GM10248 (cell line): ENCODE measurements at places on chromosomes 4 and X.

DNA sequence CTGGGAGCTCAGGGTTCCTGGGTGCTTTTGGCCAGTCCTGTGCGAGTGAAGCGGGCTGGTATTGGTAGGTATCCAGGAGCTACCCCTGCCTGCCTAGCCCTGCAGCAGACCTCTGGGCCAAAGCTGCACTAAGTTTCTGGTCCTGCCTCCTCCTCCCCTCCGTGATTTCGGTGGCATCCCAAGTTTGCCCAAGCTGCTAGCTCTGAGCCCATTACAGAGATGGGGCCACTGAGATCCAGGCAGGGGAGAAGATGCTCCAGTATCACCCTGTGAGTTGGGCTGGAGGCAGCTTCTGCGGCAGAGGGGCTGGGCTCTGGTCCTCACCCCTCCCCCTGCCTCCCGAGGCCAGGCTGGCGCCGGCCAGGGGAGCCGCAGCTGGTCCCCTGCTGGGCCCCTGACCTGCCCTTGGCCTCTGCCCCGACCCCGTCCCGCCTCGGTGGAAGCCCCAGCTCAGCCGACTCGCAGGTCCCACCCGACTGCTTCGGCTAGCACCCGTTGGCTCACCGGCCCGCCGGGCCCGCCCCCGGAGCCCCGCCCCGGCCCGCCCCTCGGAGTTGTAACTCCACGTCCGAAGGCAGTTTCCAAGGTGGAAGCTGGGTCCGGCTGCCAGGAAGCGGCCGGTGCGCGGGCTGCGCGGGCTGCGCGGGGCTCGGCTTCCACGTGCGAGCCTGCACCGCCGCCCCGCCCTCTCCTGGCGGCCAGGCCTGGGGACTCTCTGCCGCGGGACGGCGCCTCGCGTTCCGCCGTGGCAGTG is at the start of gene DUSP9:
DUSP9 (plus strand) TSS at position 584 of the 754 bp plus-strand sequence. CDS start 751 bp downstream, outside the sequence.
- no peak for DNase-seq

DNA sequence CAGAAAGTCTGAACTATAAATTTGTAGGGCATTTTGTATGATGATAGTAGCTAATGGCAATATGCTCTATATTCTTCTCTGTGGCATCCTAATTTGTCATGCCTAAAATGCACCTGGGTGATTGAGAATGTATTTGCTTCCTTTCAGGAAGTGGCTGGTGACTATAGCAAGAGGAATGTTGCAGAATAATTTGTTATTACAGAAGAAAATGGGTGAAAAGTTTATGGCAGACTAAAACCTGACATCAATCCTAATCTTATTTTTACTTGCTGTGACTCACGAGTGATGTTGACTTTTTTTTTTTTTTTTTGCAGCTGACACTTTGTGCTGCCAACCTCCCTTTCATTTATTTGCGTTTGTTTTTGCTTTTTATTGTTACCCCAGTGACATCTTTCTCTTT is 141.1 kb downstream of the MSL3 start:
- no peak for DNase-seq

DNA sequence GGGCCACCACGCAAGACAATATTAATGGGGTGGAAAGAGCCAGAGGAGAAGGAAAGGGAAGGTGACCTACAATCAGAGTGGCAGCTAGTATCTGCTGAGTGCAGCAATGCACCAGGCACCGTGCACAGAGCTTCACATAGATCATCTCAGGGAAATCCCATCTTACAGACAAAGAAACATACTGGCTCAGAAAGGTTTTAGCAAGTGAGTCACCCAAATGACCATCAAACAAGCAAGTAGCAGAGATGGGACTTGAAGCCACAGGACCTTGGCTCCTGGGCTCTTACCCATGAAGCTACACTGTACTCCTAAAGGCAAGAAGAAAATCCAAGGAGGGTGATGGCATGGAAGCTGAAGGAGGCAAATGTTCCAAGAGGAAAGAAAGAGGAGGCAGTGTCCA is 6.8 kb downstream of the ANXA5 start:
- no peak for DNase-seq

DNA sequence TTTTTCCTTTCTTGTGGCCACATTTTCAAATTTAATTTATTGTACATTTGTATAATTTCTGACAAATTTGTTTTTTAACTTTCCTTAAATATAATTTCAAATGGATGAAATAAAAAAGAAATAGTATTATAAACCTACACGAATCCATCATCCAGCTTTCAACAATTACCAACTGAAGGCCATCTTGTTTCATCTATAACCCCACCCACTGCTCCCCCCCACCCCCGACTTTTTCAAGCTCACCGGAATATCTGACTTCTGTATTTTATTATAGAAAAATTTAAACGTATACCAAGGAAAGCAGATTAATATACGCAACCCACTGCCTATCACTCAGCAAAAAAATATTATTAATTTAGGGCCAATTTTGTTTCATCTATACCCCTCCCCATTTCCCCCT is 1.1 kb downstream of the MORF4L2 start:
- DNase-seq = no peak

GRCh38 chr4:157701695-157701994 is 471.2 kb downstream of the GASK1B start:
- no peak for DNase-seq

- DNase-seq = no peak
These were observed 116.1 kb downstream of the REELD1 start for GRCh38 chr4:146330392-146330791.

DNA sequence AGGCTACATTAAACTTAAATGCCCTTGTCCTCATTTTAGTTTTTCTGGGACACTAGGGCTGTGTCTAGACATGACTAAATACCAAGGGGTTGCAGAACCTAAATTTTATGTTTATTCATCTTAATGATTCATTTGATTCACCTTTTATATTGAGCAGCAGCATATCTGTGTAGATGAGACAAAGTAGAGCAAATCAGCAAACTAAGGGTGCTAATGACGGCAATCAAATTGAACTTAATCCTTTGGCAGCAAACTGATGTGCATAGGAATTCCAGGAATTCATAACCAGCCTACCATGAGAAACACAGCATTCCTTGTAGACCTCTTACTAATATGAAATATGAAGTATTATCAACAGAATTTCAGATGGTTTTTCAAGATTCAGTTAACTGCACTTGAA is 25.1 kb downstream of the EPHA5 start:
- DNase-seq = no peak

- no peak for DNase-seq
These were observed 119.2 kb upstream of the GRID2 start for GRCh38 chr4:92184566-92184965.

DNA sequence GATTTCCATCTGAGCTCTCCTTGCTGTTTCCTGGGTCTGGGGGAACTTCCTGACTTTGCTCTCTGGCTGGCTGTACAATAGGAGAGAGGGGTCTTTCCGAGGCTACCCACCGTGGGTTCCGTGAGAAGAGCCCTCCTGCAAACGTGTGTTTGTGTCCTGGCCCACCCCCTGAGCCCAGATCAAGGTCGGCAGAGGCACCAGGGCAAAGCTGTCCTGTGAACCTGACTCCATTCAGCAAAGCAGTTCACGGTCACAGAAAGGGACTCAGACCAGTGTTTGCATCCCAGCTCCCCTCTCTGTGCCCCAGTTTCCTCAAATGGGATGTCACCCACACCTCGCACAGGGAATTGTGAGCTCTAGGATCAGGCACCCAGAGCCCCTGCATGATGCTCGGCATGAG is 97.3 kb upstream of the PSAPL1 start:
- DNase-seq = no peak

GRCh38 chrX:153726286-153727122 is 1.8 kb downstream of the ABCD1 start:
- DNase-seq = peak; percentile 83

DNA sequence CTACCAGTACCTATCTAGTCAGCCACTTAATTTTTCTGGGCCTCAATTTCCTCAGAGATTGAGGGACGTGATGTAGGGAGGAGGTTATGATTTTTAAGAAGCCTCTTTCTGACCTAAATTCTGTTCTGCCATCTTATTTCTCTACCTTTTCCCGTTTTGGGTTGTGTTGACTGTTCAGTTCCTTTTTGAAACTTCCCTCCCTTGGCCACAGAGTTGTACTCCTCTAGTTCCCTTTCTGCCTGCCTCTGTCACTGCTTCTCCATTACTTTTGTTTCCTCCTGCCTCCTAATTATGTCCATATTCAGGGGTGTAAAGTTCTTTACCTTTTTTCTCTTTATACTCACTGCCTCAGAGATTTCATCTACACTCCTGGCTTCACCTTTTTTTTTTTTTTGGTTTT is 25.4 kb downstream of the CLCN5 start:
- no peak for DNase-seq

DNA sequence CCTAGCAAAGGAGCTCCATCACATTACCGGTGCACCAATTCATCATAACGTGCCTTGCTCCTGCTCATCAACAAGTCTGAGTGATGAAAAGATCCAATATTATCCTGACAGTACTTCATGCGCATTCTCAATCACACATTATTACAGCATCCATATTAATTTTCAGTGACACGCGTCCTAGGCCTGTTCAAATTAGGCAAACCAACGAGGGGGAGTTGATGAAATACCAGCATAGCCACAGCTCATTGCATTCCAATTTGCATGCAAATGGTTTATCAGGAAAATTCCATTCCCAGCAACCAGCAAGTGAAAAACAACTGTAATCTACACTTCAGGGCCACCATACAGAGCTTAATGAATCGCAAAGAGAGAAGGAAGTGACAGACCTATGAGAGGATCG is 236.9 kb downstream of the DCLK2 start:
- DNase-seq = no peak

DNA sequence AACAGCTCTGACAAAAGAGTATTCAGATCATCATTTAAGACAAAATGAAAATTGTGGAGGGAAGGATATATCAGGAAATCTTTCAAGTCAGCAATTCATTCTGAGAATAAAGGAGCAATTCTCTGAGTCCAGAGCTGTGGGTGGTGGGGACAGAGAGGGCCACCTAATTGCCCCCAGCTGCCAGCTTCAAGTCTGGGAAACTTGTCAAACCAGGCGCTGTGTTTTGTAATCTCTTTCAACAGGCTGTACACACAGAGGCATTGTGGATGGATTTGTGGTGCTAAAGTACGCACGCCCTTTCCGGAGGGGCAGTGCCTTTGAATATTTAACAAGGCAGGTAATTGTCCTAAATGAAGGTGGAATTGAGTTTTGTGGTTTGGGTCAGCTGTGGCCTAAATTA is 591.1 kb upstream of the BOD1L1 start:
- no peak for DNase-seq

GRCh38 chr4:151105454-151106032 is 6.1 kb downstream of the RPS3A start:
- no peak for DNase-seq

- DNase-seq = no peak
These were observed 1149.7 kb downstream of the STPG2 start for GRCh38 chr4:96993560-96993959.

DNA sequence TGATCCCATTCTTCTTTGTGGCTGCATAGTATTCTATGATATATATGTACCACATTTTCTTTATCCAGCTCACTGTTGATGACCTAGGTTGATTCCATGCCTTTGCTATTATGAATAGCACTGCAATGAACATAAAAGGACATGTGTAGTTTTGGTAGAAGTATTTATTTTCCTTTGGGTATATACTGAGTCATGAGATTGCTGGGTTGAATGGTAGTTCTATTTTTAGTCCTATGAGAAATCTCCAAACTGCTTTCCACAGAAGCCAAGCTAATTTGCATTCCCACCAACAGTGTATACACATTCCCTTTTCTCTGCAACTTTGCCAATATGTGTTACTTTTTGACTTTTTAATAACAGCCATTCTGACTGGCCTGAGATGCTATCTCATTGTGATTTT is 278.3 kb downstream of the PCDH18 start:
- DNase-seq = no peak

- no peak for DNase-seq
These were observed 5.6 kb upstream of the ADD1 start for GRCh38 chr4:2837904-2838496.

DNA sequence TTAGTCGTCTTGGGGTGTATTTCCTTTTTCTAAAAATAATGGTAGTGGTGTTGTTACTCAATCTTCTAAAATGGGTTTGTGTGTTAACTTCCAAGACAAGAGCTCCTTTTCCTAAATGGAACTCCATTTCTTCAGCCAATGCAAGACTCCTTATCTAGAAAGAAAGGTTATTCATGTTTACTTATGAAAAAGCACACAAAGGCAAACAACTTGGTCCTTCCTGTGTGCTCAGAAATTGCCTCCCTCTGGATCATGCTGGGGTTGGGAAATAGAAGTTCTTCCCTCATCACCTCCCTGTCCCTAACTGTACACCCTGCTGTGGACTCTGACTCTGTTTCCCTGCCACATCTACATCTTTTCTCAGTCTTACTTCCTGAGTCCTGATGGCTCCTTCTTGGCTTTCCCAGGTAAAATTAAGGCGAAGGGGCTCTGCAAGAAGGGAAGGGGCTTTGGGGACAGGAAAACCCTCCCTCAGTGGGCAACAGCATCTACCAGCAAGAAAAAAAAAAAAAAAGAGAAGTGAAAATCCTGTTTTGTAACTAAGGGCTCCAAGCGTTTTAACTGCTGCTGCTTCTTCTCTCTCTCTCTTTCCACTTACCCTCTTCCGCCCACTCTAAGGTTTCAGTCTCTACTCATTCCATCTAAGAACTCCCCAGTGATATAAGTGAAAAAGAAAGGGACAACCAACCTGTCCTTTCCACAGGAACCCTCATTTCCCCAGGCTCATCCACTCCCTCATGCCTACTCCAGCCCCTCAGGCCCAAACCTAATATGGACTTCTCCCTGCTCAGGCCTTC is 19.8 kb upstream of the TASL start:
- peak; percentile 56 for DNase-seq

DNA sequence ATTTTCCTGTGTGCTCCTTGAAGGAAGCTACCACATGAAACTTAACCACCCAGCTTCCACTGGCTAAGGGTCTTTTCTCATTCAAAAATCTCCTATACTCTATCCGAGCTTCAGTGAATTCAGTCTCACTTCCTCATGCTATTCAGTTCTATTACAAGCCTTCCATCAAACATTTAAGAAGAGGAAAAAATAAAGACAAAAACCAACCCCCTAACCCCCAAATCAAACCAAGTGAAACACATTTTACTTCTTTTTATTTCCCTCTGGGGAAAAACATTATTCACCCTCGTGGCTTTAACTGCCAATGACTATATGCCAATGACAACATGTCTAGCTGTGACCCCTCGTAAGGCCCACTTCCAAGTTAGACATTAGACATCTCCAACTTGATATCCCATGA is 16.2 kb upstream of the WDR19 start:
- no peak for DNase-seq

DNA sequence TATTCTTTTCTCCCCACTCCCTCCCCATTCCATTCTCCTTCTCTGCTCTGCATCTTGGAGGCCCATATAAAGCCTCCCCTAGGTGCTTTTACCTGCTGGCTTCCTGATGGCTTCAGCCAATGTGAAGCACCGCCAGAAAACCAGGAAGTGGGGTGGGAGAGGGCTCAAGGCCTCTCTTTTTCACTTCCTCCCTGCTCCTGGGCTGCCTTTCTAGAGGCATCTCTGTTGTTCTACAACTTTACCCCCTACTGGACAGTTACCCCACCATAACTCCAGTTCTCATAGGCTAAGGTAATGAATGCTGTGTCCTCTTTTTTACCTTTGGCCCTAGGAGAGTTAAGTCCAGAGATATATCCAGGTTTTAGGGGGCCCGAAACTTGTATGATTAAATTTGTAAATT is 62.4 kb upstream of the PPARGC1A start:
- no peak for DNase-seq

- no peak for DNase-seq
These were observed 50.4 kb downstream of the SPRY1 start for GRCh38 chr4:123446865-123447474.

GRCh38 chr4:8422327-8422726 is 18.2 kb downstream of the ACOX3 start:
- no peak for DNase-seq

- peak; percentile 8 for DNase-seq
These were observed 249.2 kb upstream of the TRAM1L1 start for GRCh38 chr4:117334451-117335188.
